ENCODE measurements at places on chromosomes 2 and 18.
A peak's percentile ranks its signal among the peaks of the same experiment; 100 is the strongest.

- no peak for DNase-seq
Observed at GRCh38 chr2:128414946-128415778, 96.5 kb upstream of the HS6ST1 start.

DNA sequence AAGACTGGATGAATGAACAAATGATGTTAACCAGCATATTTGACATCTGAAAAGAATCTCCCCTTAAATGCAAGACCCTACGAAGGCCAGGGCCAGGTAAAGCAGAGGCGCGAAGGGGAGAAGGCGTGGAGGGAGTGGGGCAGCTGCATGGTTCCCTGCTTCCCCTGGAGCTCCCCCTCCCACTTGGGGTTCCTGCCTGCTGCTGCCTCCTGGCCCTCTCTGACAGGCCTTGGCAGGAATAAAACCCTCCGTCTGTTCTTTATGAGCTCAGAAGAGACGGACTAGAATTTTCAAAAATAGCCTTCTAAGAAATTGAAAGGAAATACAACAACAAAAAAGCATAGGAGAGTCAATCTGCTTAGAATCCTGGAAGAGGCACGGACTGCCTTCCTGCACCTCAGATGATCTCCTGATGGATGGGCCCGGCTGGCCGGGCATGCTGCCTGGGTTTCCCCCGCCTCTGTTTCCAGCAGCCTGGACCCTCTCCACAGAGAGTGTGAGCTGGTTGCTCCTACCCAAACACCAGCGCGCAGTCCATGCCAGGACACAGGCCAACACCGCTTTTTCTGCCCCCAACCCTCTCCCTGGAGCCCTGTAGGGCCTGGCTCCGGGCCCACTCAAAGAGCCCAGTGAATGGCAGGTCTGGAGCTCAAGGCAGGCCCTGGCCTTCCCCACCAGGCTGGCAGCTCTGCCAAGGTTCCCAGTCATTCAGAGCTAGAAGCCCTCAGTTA is 23.9 kb downstream of the CFAP65 start:
- DNase-seq, result no peak

DNA sequence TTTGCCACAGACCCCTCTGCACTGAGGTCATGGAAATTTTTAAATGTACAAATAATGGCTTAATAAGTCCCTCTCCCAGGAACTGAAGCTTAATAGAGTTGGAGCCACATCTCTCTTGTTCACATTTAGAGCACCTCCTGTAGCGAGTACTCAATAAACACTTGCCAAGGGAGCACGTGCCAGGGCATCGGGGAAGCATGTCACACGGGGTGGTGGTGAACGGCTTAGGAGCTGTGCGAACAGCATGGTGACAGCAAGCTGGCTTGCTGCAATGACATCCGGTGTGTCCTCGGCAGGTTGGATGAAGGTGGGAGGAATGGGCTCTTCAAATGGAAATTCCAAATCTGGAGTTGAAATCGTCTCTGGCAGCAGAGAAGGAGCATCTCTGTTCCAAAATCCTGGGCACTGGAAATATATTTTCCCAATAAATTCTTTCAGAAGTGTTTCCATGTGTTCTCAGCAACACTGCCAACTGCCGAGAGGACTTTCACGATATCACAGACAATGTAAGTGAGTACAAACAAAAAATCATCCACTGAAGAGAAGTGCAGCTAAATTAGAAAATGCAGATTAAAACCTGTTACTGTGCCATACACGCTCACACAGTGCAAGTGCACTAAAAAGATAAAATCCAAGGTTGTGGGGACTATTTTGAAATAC is 74.1 kb downstream of the GALR1 start:
- no peak for DNase-seq

GRCh38 chr2:28705751-28706440 is 45.7 kb upstream of the PPP1CB start:
- no peak for DNase-seq

- no peak for DNase-seq
Observed at GRCh38 chr2:196977507-196977906, 51.0 kb upstream of the PGAP1 start.

- no peak for DNase-seq
Observed at GRCh38 chr18:79386547-79386946, 9.2 kb upstream of the NFATC1 start.

DNA sequence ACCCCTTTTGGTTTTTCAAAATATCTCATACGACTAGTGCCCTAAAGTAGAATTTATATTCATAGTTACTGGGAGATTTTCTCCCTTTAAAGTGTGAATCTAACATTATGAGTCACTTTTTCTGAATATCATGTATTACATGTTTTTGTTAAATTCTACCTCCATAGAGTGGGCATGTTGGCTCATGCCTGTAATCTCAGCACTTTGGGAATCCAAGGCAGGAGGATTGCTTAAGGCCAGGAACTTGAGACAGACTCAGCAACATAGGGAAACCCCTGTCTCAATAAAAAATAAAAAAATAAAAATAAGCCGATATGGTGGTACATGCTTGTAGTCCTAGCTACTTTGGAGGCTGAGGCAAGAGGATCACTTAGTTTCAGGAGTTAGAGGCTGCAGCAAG is 45.3 kb upstream of the UNC80 start:
- DNase-seq, result no peak

GRCh38 chr18:43275546-43275945 is 1.7 kb downstream of the SYT4 start:
- no peak for DNase-seq

DNA sequence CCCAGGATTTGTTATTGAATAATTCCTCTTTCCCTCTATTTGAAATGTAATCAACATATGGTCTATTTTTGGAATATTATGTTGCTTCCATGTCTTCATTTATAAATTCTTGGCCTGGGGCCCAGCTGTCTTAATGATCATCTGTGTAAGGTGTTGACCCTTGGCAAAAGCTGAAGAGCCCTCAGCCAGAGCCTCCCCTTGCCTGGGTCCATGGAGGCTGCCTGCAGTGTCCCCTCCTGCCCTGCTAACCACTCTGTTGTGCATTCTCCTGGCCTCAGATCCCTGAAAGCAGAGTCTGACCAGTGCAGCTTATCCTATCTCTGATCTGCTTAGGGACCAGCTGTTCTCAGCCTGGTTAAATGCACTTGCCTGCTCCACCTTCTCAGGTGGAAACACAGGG is 226.1 kb upstream of the APCDD1 start:
- no peak for DNase-seq

DNA sequence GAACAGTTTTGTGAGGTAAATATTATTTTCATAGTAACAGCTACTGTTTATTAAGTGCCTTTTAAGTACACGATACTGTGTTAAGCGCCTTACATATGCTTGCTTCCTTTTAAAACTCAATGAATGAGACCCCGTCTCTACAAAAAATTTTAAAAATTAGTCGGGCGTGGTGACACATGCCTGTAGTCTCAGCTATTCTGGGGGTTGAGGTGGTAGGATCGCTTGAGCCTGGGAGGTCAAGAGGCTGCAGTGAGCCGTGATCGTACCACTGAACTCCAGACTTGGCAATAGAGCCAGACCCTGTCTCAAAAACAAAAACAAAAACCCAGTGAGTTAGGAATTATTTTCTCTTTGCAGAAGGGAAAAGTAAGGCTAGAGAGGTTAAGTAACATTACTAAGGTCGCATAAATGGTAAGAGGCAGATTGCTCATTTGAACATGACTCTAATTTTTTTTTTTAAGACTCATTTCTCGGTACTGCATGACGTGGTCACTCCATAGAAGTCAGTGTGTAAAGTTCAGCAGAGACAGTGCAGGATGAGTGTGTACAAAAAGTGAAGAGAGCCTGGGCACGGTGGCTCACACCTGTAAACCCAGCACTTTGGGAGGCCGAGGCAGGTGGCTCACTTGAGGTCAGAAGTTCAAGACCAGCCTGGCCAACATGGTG is 1.1 kb downstream of the METAP1D start:
- no peak for DNase-seq

DNA sequence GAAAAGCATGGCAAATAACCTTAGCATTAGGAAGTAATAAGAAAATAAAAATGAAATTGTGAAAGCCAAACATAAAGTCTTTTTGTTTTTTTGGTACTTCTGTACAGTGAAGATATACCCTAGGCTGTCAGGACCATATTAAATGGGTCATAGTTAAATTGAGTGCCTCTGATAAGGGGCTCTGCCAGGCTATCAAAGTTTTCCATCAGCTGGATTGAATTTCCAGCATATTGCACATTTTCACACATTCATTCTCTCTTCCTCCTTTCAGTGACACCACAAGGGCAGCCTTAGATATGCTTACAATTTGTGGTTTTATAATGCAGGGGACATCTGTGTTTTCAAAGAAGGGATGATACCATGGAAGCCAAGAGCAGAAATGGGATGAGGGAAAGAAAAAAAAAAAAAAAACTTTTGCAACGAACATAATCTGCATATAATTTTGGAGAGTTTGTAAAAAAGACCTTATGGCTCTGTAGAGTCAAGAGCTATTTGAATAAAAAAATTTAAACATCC is 109.3 kb upstream of the LYPD1 start:
- no peak for DNase-seq

- DNase-seq, result peak; percentile 31
Observed at GRCh38 chr18:22428672-22429071, 11.0 kb upstream of the CTAGE1 start.

DNA sequence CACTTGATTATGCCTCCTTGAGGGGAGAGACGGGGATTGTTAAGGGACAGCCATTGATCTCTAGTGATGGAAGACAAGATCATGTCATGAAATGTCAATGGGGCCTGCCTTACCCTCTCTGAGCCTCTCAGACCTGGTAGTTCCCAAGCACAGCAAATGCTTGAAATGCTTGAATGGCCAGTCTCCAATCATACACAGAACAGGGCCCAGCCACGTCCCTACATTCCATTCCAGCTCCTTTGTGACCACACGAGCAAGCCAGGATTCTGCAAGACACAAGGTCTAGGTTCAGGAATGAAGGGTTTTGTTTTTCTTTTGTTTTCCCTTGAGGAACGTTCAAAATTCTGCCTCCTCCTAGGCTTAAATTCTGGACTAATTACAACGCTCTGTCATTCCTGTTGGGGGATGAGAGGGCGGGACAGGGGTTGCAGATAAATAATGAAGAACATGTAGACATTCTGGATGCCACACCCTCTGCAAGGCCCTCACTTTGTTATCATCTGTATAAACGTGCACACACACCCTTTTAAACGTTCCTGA is 98.1 kb upstream of the YPEL5 start:
- DNase-seq, result no peak

DNA sequence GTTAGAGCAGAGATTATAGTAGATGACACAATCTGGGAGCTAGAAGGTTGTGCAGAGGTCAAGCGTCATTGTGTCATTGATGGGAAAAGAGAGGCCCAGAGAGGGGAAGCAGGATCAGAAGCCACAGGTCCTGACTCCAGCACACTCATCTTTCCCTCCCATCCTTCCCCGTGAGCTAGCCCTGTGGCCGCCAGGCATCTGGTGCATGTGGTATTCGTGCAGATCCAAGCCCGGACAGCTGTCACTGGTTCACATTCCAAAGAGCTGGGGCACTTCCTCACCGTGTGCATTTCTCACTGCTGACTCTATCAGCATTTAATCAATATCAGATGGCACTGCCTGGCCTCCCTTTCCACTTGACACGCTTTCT is 94.1 kb upstream of the THOC1 start:
- DNase-seq, result peak; percentile 68

DNA sequence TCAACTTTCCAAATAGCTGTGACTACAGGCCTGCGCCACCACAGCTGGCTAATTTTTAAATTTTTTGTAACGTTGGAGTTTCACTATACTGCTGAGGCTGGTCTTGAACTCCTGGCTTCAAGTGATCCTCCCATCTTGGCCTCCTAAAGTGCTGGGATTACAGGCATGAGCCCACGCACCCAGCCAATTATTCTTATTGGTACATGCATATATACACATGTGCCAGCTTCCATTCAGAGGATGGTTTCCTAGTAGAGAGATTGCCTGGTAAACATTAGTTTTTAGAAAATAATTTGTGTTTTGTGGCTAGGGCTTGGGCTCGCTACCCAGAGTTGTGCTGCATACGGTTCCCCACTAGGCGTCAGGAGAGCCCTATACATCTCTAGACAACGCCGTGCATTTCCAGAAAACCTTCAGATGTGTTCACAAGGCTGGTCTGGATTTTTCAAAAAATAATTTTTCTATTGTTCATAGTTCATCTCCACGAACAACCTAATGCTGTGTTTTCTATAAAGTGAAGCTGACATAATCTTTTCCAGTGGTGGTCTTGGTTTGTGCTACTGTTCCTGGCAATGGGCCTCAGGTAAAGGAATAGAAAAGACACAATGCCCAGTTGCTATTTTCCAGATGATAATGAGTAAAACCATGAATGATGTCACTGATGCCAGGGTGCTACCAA is 14.6 kb upstream of the AFG3L2 start:
- DNase-seq, result peak; percentile 82

GRCh38 chr18:54278615-54279014 is 9.3 kb downstream of the POLI start:
- DNase-seq, result no peak

- DNase-seq, result no peak
Observed at GRCh38 chr2:98656800-98657199, 48.4 kb downstream of the UNC50 start.

DNA sequence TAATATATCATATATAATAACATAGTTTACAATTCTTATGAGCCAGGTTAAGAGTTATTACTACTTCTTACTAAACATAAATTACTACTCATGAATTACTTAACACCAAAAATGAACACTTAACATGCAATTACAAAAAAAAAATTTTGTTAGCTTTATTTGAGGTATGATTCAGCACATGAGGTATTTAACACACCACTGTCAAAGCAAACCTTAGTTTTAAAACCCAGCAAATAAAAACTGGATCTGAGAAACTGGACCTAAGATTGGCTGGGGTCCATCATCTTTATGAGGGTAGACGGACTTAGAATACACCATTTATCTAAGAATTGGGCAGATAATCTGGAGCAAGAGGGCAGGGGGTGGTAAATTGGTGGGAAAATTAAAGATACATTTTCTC is 81.8 kb upstream of the CREB1 start:
- DNase-seq, result no peak

DNA sequence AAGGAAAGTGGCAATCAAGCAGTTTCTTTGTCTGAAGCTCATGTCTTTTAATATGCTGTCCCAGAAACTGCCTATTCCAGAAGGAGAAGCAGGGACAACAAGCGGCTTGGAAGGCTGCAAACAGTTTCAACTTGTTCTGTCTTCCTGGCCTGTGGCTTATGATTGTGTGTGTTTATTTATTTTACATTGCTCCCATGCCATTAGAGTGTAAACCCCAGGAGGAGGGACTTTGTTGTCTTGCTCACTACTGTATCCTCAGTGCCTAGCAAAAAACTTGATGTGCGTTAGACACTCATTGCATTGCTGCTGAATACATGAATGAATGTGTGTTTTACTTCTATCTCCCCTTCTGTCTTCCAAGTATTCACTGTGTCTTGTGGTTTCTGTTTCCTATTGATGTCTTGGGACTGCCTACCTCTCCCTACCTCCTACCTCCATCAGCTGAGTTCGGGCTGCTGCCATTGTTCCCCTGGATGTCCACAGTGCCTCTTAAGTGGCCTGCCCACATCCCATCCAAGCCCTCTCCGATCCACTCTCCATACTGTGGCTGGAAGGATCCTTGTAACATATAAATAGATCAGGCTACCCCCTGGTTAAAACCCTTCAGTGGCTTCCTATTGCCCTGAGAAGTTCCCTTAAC is 261.4 kb downstream of the DYSF start:
- no peak for DNase-seq

GRCh38 chr2:174535757-174536703 is 49.2 kb upstream of the GPR155 start:
- no peak for DNase-seq

All from cardiac fibroblast (primary cell).